CD4-positive, CD25-positive, alpha-beta regulatory T cell (primary cell): ENCODE measurements at places on chromosomes 12 and 14.

DNA sequence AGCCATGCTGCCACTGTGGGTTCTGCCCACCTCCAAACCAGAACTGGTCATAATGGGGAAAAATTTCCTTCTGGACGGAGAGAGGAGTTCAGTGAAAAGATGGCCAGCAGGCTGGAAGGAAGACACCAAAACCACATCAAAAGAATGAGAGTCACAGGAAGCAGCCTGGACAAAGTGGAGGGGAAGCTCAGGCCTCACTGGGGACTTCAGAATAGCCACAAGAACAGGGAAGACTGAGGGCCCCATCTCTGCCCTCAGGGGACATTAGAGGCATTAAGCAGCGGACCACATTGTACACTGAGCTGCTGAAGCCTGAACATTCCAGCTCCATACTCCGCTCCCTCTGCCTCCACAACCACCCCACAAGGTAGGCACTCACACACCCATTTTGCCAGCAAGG, 119.6 kb upstream of the COCH start:
- no peak for DNase-seq

- no peak for DNase-seq
Observed at GRCh38 chr12:123085066-123085465, 65.8 kb downstream of the PITPNM2 start.

DNA sequence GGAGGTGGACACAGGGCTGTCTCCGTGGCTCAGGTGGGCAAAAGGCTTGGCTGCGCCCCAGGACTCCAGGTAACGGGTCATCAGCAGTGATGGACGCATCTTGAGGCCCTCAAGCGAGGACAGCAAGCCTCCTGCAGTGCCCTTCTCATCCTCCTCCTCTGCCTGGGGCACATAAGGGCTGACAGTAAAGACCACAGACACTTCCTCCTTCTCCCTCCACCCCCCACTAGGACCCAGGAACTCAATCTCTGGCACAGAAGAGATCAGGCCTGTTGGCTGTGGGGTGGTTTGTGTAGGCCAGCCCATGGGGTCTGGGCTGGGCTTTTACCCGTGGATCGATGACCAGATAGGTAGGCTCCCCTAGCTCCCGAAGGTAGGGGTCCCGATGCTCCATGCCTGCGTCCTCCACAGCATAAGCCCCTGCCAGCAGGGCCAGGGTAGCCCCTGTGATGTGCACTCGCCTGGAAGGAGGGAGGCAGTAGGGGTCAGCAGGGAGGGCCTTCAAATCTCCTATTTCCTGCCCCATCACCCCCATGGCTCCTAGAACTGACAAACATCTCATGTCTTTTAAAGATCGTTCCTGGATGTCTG, 5.7 kb downstream of the ADCY4 start:
- DNase-seq, result no peak

DNA sequence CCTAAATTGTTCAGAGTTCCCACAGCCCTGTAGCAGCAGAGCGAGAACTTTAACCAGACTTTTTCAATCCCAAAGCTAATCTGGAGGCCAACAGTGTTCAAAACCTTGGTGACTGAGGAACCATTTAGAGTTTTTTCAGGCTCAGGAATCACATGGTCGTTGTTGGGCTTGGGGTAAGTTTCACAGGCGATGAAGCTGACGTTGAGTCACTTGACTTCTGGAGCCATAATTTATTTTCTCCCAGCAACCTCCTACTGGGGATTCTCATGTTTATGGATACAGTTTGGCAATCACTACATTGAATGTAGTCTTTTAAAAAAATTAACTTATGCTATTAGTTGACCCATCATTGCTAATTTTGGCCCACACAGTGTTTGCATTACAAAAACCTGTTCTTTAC, 34.5 kb downstream of the SSPN start:
- DNase-seq, result no peak
